HFFc6 (cell line): ENCODE measurements at places on chromosomes 5 and 9.

DNA sequence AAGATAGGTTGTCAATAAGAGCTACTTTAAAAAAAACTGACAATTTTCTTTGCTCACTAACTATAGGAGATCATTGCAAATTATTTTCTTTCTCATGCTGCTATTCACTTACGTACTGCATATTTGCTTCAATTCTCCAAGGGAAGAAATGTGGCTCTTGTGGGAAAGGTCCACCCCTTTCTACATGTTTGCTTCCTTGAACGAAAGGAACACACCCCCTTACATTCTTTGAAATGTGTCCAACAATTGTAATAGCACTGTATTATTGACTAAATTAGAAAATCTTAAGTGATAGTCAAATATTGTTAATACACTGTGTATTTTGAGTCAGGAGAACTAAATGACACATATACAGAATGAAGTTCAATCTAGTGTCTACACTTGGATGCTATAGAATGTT lies 5.2 kb downstream of the MEF2C start:
- peaks cover 43% of the 10 kb centered on the region for H3K4me1 ChIP-seq
- H3K27ac ChIP-seq, result no peak overlapping the region
- no peak for DNase-seq
- peaks cover 4% of the 10 kb centered on the region for H3K36me3 ChIP-seq
- no peak overlapping the region for H3K4me3 ChIP-seq
- H3K27me3 ChIP-seq, result no peaks in the 10 kb centered on the region

DNA sequence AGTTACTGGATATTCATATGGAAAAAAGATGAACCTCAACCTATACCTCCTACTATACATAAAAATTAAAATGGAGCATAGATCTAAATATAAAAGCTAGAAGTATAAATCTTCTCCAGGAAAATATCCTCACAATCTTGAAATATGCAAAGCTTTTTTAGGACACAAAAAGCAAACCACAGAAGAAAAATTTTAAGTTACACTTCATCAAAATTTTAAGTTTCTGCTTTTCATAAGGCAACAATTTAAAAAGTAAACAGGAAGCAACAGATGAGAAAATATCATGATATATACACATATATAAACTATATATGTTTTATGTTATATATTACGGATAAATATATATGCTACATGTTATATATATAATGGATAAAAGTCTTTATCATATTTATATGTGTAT lies 157.5 kb downstream of the ADAMTS6 start:
- H3K27me3 ChIP-seq, result no peaks in the 10 kb centered on the region
- DNase-seq, result no peak
- peaks cover 28% of the 10 kb centered on the region for H3K4me1 ChIP-seq
- peaks cover 37% of the 10 kb centered on the region for H3K36me3 ChIP-seq
- H3K27ac ChIP-seq, result no peak overlapping the region

GRCh38 chr9:101579711-101580545 lies 14.8 kb downstream of the PPP3R2 start:
- H3K4me3 ChIP-seq, result no peak overlapping the region
- no peak overlapping the region for H3K27ac ChIP-seq
- H3K27me3 ChIP-seq, result peaks cover 3% of the 10 kb centered on the region
- DNase-seq, result no peak
- peaks cover 19% of the 10 kb centered on the region for H3K4me1 ChIP-seq

DNA sequence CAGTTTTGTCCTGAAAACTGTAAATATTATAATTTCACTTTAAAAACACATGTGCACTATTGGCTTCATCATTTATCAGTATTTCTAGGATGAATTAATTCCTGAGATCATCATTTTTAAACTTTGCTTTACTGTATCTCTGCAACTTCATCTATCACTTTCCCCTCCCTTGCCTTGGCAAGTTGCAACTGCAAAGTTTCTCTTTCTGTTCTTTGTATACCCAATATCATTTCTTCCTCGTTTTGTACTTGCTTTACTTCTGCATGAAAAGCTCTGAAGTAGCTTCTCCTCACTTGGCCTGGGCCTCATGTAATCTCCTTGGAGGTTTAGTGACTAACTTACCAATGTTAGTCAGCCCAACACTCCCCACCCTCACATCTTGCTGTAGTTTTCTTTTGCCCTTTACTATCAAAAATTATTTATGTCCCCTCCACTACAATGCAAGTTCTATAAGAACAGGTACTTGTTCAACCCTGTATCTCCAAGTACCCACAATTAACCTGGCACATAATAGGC lies 12.8 kb downstream of the C5orf63 start:
- H3K36me3 ChIP-seq, result no peaks in the 10 kb centered on the region; the same call in 1 of the 2 replicates
- H3K4me3 ChIP-seq, result no peak overlapping the region
- H3K4me1 ChIP-seq, result peaks cover 5% of the 10 kb centered on the region; the same call in 1 of the 2 replicates
- H3K27me3 ChIP-seq, result peaks cover 3% of the 10 kb centered on the region
- no peak overlapping the region for H3K27ac ChIP-seq
- no peak for DNase-seq

- DNase-seq, result no peak
- H3K4me1 ChIP-seq, result no peaks in the 10 kb centered on the region
- peak overlapping the region; percentile 34; the same call in 1 of the 2 replicates for H3K4me3 ChIP-seq
Measured at GRCh38 chr9:132546148-132547051, 36.0 kb upstream of the BARHL1 start.
